Stimulated activated CD4-positive, alpha-beta T cell treated with anti-CD3 and anti-CD28 coated beads, Interleukin-4, amount 100 ng/mL, for 1 hour (primary cell): ENCODE measurements at places on chromosomes 4 and X.

GRCh38 chr4:119124352-119124751 lies 11.3 kb upstream of the MYOZ2 start:
- DNase-seq, result no peak

DNA sequence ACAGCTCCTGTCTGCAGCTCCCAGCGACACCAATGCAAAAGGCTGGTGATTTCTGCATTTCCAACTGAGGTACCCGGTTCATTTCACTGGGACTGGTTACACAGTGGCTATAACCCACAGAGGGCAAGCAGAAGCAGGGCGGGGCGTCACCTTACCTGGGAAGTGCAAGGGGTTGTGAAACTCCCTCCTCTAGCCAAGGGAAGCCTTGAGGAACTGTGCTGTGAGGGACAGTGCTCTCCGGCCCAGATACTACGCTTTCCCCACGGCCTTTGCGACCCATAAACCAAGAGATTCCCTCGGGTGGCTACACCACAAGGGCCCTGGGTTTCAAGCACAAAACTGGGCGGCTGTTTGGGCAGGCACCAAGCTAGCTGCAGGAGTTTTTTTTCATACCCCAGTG lies 218.9 kb downstream of the PPP3CA start:
- DNase-seq, result no peak

DNA sequence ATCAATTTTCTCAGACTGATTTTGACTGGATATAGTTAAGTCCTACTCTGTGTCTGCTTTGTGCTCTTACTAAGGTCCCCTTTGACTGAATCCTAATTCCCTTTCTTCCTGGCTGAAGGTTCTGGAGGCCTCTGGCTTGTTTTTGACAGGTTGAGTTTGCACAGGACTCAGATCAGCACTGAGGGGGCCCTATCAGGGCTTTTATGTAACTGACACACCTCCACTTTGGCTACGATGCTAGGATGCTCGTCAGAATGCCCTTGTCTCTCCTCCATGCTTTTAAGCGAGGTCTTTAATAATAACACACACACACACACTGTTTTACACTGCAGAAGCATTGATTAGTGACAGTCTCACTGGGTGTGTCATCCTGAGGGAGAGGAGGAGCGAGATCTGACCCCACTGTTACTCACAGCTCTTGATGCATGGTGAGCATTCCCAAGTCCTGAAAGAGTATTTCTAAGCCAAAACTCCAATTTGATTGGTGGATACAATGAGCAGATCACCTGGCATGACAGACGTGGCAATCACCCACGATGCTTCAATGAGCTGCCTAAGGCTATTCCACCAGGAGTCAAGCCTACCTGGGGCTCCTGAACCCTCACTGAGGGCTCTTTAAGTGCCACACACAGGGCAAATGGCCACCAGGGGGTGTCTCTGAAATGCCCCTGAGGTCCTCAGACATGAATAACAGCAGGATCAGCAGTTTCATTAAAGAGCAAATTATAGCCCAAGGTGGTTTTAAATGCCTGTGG lies 130.4 kb upstream of the CPEB2 start:
- DNase-seq, result peak; percentile 24

- DNase-seq, result no peak
These were observed 84.2 kb downstream of the CNOT6L start for GRCh38 chr4:77734928-77735327.

DNA sequence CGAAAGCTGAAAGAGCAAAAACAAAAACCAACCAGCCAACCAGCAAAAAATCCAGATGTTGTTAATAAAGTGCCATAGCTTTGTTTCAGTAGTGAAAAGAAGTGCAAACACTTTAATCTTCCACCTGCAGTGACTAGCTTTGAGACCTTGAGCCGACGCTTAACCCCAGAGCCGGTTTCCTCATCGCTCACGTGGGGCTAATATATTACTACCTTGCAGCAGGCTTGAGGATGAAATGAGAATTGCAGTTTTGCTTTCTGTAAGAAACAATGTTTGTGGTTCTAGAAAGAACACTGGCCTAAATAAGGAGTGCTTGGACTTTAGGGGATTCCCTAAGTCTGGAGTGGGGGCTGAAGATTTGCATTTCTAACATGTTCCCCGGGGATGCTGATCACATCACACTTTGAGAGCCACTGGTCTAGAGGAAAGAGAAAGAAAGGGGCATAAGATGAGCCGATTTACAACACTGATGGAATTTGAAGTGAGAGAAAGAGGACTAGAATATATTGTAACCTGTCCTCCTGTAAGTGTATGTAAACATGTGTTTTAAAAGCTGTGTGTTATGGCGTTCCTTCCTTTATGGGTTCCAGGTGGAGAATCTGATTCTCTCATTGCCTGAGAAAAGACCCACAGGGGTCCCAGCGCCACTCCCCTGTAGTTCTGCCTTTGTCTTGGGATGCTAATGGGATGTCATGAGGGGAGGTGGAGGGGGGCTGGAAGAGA lies 1.4 kb downstream of the FGF2 start:
- DNase-seq, result peak; percentile 34

DNA sequence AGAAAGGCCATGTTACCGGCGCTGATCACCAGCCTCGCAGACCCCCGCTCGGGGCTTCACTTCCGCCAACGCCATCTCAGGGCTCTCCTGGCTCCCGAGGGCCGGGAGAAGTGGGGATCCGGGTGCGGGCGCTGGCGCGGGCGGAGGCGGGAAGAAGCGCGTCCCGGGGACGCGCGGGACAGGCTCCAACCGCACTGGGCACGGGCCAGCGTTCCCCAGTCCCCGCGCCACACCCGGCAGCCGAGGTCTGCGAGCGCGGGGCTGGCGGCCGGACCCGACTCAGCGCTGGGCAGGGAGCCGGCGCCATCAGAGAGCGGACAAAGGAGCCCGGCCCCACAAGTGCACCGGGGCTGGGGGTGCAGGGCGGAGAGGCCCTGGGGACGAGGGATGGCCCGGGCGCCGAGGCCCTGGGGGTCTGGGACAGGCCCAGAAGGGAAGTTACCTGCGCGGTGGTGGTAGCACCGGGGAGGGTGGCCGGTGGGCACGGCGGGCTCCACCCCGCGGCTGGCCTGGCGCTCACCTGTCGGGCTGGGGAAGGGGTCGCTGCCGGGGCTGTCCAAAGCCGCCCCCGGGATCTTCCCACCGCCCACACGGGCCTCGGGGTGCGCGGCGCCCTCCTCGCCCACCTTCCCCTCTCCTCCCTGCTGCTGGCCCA lies 449 bp downstream of the CTPS2 start:
- DNase-seq, result no peak

DNA sequence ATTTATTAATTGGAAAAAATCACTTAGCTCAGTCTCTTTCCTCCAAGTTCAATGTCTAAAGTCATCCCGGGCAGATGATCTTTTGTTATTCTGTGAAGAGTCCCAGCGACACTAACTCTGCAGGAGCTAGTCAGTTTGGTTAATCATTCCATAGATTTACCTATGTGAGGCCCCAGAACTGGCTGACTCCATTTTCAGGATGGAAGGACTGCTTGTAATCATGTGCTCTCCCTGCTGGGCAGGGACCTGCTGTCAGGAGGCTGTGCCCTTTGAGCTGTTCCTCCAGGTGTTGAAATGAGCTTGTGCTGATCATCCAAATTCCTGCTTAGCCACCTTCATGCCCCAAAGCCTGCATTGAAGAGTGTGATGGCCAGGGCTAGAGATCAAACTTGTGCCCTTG lies 169.8 kb downstream of the NHS start:
- no peak for DNase-seq
